ENCODE measurements at places on chromosomes 6 and 20. TPM values are rescaled to one million over a fixed set of nuclear protein-coding genes. Genes with fewer than 3 reads are reported as not detected.

The TTLL9 gene
- total RNA-seq: not detected

The C4B gene
- 0.69 TPM for total RNA-seq

The NDUFAF4 gene
- 111 TPM for total RNA-seq

The KCNS1 gene
- not detected for total RNA-seq

The TRPC4AP gene
- total RNA-seq: 43.3 TPM

The SNRPB2 gene
- total RNA-seq: 138 TPM

The REPS1 gene
- total RNA-seq: 61.2 TPM

The FNDC11 gene
- total RNA-seq: 0.05 TPM

The TFAP2A gene
- total RNA-seq: 14.2 TPM

The LAMA4 gene
- not detected for total RNA-seq

The BPIFB2 gene
- not detected for total RNA-seq

The NRM gene
- total RNA-seq: 6.3 TPM

The WASF1 gene
- total RNA-seq: 10.1 TPM

The TP53TG5 gene
- total RNA-seq: not detected

The TAP1 gene
- total RNA-seq: 49.3 TPM

The RAMACL gene
- total RNA-seq: 0.17 TPM

The AKAP12 gene
- 8.8 TPM for total RNA-seq

The SLC24A3 gene
- total RNA-seq: not detected

The SNAP91 gene
- total RNA-seq: 0.67 TPM

The PRSS16 gene
- 4.1 TPM for total RNA-seq
